ENCODE measurements at places on chromosomes 7 and 10.
A peak's percentile ranks its signal among the peaks of the same experiment; 100 is the strongest.

- no peak for ATAC-seq
These were observed 187.6 kb upstream of the SHH start for GRCh38 chr7:155999631-156000489.

- ATAC-seq: no peak
These were observed 11.9 kb downstream of the TMEM106B start for GRCh38 chr7:12222889-12223579.

- no peak for ATAC-seq
These were observed 18.2 kb upstream of the CDH23 start for GRCh38 chr10:71378336-71379117.

GRCh38 chr7:132815696-132816311, 239.5 kb upstream of the PLXNA4 start:
- ATAC-seq: no peak

DNA sequence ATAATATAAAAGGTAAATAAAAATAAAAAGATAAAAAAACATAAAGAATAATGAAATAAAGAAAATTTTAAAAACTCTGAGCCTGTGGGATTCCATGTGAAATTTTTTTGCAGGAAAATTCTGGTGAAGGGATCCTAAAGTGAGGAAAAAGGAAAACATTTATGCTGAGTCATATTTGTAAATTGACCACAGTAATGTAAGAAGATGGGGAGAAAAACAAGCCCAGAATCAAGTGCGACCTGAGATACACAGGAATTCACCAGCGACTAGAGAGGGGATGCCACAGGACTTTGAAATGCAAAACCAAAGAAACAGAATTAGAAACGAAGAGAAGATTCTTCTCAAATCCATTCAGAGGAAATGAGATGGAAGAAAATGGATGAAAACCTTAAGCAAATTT, 133.8 kb upstream of the PFKP start:
- ATAC-seq: no peak

DNA sequence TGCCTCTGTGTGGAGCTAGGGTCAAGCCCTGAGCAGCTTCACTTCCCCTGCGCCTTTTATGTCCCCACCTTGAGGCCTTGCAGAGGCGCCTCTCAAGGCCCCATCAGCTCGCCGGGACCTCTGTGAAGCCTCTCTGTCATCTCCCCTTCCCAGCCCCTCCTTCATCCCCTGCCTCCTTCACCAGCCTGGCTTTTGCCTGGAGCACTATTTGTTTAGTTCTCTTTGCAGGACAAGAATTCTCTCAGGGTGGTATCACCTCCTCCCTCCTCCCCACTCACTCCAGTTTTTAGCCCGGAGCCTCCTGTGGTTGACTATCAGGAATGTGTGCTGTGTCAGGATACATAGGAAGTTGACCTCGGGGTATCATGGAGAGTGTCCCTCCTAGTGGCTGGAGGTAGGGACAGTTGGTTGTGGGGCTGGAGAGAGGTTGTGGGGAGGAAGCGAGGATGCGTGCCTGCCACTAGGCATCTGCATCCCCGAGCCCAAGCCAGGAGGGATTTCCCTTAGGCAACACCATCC, 89.8 kb upstream of the ANLN start:
- no peak for ATAC-seq

- no peak for ATAC-seq
These were observed 297.8 kb downstream of the WDR11 start for GRCh38 chr10:121148921-121149320.

DNA sequence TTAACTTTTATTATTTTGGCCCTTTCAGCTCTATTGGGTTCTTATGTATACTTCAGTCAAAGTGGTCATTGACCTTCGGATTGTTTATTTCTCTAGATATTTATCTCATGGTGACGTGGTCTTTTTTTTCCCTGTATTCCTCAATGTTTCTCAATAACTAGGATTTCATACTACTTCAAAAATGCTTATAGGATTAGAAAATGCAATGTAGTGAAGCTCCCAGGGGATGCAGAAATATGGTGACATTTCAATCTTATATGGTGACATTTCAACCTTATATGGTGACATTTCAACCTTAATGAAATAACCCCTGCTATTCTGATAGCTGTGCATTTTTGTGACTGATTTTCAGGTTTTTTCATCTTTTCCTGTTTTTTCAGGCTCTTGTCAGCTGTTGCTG, 51.4 kb downstream of the CHRM2 start:
- no peak for ATAC-seq

DNA sequence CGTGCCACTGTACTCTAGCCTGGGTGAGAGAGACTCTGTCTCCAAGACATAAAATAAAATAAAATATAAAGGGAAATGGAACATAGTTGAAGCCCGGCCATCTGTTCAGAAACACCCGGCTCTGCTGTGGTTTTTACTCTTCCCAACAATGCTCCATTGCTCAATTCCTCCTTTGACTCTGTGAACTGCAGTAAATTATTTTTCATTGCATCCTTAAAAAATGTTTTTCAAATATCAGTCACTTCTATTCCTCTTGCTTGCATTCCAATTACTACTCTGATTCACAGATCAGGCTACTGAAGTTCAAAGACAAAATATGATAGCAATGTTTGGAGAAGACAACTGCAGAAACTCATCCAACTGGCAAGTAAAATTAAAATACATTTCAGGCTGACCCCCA, 983.0 kb downstream of the SORCS1 start:
- ATAC-seq: no peak

DNA sequence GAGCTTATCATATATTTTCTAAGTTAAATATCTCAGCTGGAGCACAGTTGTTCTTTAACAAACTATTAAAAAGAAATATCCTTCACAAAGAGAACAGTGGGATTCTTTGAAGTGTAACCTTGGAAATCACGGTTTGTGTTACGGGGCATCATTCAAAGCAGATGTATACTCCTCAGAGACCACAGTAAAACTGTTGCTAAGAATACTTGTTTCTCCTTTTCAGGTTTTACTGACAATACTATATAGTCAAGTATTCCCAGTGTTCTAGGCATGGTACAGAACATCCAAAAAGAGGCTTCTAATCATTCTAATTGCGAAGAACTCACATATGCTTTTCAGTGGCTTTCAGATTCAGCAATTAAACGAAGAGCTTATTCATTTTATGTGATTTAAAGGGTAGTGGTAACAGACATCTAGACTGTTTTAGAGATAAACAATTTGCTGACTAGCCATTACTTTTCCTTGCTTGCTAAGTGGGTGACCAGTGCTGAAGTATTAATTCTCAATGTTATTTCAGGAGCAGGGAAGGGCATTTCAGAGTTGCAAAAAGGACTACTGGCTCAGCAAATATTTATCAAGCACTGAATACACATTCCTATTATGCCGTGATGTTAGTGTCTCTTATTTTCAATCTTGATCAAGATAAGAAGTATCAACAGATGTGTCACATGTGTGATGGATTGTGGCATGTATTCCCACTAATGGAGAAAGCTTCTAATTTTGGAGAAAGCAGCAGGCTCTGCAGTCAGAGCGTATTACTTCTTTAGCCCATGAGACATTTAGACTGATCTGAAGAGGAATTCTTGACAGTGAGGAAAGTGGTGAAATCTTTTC, 236.8 kb downstream of the RNLS start:
- no peak for ATAC-seq

- no peak for ATAC-seq
These were observed 8.7 kb downstream of the DUSP5 start for GRCh38 chr10:110506448-110506847.

- ATAC-seq: no peak
These were observed 51.0 kb upstream of the NKX6-2 start for GRCh38 chr10:132836832-132837540.

DNA sequence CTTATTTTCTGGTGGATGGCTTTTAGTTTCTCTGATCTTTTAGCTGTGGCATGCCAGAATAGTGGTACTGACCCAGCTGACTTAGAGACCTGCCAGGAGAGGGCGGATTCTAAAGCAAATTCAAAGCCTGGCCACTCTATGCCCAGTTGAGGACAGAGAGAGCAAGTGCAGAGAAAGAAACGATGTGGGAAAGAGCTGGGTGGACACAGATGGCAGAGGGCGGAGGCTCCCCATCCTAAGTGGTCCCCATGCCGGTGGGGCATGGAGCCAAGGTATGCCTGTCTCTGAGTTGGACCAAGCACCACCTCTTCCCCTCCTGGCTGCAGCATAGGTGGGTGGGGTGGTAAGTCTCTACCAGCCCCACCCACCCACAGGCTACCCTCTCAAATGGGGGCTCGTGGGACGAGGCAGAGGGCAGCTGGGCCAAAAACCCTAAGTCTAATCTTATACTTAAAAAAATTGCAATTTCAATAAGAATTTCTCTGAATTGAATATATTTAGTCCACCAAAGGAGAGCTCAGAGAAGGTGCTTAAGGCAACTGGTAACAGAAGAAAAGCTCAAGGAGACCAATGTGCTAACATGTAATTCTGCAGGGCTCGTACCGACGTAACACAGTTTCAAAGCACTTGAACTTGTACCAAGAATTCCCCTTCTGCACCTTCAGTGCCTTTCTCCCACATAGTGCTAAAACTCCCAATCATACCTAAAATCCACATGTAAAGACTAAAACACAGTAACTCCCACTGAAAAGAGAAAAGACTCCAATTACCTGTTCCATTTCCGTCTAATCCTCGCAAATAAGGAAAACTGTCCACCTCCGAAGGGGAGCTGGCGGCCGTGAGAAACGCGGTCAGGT, 85.7 kb upstream of the NMT2 start:
- no peak for ATAC-seq

DNA sequence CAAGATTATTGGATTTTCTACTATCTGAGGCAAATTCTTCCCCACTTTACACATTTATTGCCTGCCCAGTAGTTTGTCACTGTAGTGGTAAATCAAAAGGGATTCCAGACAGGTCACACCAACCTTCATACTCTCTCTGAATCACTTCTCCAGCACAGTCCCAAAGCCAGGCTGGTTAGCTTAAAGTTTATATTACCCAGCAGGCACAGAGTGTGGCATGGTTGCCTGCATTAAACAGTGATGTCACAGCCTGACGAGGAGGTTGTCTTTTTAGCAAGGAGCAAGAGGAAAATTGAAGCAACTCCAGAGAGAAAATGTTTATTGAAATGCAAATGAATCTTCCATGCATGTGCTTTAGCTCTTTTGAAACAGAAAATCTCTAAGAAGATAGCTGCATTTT, 375.5 kb upstream of the CELF2 start:
- ATAC-seq: no peak

- ATAC-seq: no peak
These were observed 280.6 kb downstream of the TFEC start for GRCh38 chr7:115749924-115750323.

- no peak for ATAC-seq
These were observed 231.2 kb upstream of the STK17A start for GRCh38 chr7:43351683-43352082.

DNA sequence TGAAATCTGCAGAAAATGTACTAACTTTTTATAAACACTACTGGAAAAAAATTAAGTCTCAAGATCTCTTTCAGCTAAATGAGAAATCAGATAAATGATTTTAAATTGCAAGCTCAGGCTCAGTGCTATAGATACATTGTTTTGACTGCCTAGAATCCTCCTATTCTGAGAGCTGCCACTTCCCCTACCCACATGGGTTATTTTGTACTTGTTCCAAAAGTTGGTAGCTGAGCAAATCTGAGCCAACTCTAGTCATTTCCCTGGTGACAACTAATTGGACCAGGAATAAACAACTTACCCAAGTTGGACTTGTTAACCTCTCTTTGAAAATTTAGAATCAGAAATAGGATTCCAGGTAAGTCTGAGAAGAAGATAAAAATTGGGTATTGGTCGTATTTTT, 202.1 kb downstream of the MBL2 start:
- ATAC-seq: no peak

- ATAC-seq: peak; percentile 92
These were observed 24.0 kb downstream of the CCSER2 start for GRCh38 chr10:84352251-84352842.

DNA sequence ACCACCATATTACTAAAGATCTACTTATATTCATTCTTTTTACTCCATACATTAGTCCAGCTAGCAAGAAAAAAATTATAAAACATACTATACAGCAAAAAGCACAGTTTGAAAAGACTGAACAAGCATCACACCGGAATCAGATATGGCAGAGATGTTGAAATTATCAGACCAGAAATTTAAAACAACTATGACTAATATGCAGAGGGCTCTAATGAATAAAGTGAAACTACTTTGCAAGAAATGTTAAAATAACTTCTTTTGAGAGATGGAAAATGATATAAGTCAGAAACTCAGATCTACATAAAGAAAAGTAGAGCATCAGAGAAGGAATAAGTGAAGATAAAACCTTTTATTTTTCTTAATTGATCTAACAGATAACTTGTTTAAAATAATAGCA, 50.9 kb downstream of the SGCE start:
- ATAC-seq: no peak

GRCh38 chr7:21980926-21981500, 35.3 kb upstream of the CDCA7L start:
- ATAC-seq: no peak

DNA sequence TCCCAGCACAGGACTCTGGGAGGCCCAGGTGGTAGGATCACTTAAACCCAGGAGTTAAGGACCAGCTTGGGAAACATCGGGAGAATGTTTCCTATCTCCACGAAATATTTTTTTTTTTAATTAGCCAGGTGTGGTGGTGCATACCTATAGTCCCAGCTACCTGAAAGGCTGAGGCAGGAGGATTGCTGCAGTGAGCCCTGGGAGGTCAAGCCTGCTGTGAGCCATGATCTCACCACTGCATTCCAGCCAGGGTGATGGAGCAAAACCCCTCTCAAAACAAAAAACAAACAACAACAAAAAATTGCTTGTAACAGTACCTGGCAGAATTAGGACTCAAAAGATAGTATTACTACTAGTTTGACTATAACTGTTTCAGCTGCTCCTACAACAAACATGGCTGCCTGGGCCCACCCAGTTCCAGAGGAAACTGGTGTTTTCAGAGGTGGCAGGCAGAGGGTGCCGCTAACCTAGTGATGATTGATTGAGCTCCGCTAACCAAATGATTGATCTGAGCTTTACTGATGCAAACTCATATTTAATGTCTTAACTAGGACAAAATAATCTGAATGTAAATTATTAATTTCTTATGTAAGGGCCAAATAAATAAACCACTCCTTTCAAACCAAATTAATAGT, 57.0 kb downstream of the AP3M1 start:
- ATAC-seq: no peak

DNA sequence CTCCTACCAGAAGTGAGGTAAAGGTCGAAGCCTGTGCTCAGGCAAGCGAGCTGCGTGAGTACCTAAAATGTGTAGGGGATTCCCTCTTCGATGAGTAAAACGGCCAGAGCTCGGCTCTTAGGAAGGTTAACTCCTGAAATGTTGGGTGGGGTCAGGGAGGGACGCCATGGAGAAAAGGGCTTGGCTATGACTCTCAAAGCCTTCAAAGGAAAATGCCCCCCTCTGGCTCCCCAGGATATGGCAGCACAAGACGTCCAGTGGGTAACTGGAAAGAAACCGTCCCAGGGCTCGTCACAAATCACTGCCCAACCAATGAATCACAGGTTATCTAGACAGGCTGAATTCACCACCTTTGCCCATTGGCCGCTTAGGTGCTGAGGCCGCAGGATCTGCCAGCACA, 58.0 kb downstream of the CALML3 start:
- no peak for ATAC-seq

GRCh38 chr7:140734096-140734495, 37.6 kb downstream of the NDUFB2 start:
- no peak for ATAC-seq
